Thyroid gland (tissue), 4 donors: ENCODE measurements at places on chromosomes 6 and 20.

DNA sequence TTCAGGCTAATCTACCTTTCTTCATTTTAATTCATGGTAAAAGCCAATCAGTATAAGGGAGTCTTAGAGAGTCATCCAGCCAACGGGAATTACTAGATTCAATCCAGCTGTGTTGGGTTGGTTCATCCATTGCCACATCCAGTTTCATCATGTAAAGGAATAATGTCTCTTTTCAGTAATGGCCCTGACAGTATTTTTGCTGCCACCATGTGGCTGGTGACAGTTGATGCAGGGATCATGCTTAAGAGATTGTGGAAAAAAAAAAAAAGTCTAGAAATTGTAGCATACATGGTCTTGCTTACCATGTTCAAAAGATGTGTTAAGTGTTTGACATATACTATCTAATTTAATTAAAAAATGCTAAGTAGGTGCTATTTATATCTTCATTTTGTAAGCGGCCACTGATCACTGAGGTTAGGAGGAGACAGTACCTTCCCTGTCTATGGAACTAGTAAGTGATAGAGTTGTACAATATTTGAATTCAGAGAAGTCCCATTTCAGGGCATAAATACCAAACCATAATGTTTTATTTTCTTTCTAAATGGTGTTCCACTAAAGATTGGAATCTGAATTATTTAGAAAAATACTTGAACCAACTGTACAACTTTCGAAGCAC is 135.9 kb downstream of the KHDRBS2 start:
- peak; percentile 34 for DNase-seq

GRCh38 chr6:2899596-2899995 is 3.5 kb downstream of the SERPINB9 start:
- DNase-seq: no peak

GRCh38 chr6:32047084-32047478 is 8.9 kb downstream of the CYP21A2 start:
- no peak for DNase-seq

GRCh38 chr6:41066867-41067304 is 5.3 kb downstream of the OARD1 start:
- peak; percentile 89 for DNase-seq

- DNase-seq: no peak
Observed at GRCh38 chr20:40493549-40493948, 195.5 kb downstream of the MAFB start.

DNA sequence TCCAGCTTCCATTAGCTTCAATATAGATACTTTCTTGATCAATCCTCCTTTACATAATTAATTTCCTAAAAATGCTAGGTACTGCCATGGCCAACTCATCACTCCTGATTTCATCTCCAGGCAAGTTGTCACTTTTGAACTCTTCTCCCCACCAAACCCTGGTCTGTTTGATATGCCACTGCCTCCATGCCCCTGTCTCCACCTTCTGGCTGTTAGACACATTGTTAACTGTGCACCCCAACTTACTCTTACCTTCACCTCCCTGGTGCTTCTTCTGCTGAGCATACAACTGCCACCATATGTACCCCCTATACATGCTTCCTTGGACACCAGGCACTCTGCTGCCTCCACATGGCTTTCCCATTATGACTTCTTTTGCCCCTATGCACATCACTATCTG is 21.9 kb upstream of the AIG1 start:
- no peak for DNase-seq

DNA sequence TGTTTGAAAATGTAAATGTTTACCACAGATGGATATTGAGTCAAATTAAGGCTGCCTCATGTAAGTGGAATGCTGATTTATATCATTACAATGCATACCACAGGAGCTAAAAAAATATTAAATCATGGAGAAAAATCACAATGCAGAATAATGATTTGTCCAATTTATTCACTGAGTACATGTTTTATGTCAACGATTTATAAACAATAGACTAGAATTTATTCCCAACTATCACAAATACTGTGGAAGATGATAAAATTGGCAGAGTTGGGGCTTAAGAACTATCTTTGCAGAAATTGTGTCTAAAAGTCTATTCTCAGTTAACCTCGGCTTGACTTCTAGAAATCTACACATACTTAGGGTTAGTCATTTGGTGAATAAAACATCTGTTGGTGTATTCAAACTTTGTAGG is 472.1 kb upstream of the MARCKS start:
- DNase-seq: no peak

GRCh38 chr20:4176187-4176586 is 160.8 kb upstream of the RNF24 start:
- DNase-seq: no peak

GRCh38 chr20:6045566-6045965 is 8.3 kb downstream of the LRRN4 start:
- DNase-seq: no peak

GRCh38 chr6:100633096-100633777 is 168.5 kb upstream of the SIM1 start:
- no peak for DNase-seq

GRCh38 chr6:13044390-13044789 is 283.9 kb downstream of the TBC1D7 start:
- DNase-seq: no peak
